ENCODE measurements at places on chromosomes 5 and 9.

DNA sequence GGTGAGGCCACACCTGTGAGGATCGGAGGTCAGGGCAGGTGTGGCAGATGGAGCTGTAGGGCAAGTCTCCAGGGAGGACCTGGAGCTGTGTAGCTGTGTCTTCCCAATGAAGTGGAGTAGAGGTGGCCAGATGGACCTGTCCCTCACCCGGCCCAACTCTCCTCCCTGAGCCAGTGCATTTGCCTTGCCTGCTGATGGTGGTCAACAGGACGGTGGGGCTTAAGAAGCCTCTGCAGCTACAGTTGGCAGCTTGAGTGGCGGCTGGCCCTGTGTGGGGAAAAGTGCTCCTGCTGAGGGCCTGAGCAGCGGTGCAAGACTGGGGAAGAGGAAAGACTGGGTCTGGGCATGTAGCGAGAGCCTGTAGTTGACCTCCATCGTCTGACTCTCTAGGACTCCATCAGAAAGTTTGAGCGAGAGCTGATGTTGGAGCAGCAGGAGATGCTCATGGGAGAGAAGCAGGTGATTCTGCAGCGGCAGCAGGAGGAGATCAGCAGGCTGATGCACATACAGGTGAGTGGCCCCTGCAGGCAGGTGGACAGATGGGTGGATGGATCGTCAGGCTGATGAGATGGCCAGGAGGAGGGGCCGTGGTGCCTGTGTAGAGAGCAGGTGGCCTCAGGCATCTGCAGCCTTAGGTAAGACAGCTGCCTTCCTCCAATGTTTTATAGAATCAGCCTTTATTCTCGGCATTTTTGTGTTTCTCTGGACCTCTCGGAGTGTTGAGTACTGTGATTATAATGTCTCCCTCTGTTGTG, 24.9 kb downstream of the PITX1 start:
- DNase-seq: no peak

GRCh38 chr9:97695995-97696802, 941 bp downstream of the XPA start:
- DNase-seq: no peak

DNA sequence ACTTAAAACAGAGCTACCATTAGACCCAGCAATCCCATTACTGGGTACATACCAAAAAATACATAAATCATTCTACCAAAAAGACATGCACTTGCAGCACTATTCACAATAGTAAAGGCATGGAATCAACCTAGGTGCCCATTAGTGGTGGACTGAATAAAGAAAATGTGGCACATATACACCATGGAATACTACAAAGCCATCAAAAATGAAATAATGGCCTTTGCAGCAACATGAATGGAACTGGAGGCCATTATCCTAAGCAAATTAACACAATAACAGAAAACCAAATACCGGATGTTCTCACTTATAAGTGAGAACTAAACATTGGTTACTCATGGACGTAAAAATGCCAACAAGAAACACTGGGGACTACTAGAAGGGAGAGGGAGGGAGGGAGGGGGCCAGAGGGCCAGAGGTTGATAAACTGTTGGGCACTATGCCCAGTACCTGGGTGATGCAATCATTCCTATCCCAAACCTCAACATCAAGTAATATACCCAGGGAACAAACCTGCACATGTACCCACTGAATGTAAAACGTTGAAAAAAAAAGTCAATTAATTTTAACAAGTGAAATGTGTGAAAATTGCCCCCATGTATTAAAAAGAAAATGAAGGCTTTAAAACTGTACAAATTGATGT, 24.5 kb upstream of the GPR150 start:
- no peak for DNase-seq

DNA sequence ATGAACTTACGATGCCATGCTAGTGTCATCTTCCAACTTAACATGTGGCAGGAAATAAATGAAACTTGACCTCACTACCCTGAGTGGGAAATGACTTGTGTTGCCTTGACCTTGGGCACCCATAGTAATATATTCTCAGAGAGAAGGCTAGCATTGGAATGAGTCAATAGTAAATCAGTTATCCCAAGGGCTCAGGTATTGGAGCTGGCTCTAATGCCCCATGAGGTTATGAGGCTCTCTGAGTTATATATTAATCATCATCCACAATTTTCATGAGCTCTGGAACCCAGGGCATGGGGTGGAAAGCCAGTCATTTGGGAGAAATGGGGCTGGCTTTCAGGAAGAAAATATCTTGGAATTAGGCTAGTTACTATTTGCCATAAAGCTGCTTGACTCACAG, 42.4 kb upstream of the SMIM32 start:
- no peak for DNase-seq

DNA sequence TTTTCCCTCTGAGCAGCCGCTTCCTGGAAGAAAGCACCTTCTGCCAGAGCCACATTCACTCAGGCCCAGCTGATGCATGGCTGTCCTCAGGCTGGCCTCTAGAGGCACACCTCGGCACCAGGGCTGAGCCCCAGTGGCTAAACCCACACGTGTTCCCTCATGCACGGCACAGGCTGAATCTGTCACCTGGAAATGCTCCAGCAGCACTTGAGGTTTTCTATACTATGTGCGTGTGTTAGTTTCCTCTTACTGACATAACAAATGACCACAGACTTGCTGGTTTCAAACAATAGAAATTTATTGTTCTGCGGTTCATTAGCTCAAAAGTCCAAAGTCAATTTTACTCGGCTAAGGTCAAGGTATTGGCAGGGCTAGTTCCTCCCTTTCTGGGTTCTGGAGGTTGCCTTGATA, 141.4 kb downstream of the LRRC70 start:
- DNase-seq: no peak
